Activated CD4-positive, alpha-beta T cell treated with anti-CD3 and anti-CD28 coated beads for 1 hour (primary cell): ENCODE measurements at places on chromosomes 16 and 17.

GRCh38 chr16:75558846-75559401, 2.9 kb upstream of the TMEM231 start:
- DNase-seq = no peak

DNA sequence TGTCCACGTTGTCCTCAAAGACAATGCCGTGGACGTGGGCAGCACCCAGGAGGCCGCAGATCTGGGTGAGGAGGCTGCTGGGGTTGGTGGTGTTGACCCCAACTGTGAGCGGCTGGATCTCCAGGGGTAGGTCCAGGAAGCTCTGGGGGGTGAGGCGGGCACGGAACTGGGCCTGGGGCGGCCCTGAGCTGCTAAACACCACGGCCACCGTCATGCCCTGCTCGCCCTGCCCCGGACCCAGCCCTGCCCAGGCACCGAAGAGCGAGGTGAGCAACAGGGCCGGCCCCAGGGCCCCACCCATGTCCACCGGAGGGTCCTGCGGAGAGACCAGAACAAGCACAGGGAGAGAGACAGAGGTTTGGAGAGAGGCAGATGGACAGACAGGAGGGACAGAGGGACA, 4.9 kb downstream of the GRIN2C start:
- DNase-seq = no peak

GRCh38 chr17:15236281-15237105, 28.6 kb downstream of the PMP22 start:
- DNase-seq = no peak

DNA sequence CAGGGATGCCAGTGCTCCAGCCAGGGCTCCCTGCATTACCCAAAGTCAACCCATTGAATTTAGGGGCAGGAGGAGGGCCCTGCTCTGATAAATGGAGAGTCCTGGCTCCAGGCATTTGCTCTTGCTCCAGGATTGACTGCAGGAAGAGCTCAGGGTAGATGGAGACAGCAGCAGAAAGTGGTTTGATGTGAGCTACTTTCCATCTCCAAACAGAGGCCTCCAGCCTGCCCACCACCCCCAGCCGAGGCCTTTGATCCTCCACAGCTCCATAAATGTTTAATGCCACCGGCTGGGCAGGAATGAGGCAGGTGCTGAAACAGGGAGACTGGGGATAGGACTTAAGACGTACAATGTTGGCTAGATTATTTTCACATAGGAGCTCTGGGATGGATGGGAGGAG, 4.3 kb upstream of the SEZ6 start:
- no peak for DNase-seq

DNA sequence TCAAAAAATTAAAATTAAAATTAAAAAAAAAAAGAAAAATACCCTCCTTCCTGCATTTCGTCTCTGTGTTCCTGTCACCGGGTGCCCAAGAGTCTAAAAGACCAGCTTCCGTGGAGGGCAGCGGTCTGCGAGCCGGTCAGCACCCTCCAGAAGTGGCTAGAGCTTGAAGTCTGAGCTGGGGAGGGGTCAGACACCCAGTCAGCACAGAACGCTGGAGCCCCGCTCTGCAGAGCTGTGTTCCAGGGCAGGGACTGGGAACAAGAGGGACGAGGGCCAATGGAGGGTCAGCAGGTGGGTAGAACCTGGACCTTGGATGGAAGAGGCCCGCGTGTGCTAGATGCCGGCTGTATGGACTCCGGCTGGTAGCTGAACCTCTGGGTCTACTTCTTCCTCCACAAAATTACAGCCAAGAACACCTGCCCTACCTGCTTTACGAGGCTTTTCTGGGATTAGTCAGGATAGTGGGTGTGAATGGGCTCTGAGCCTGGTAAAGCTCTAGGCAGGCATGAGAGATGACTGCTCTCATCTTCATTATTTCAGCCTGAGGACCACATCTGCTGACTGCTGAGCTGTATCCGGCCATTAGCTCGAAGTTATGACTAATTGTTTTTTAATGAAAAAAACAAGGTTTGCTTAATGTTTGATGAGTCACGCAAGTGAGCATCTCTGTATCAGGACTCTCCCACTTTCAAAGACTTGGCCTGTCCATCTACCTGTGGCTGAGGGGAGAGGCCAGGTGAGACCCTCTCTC, 5.9 kb downstream of the TRPV1 start:
- no peak for DNase-seq

- DNase-seq = no peak
These were observed 39.5 kb downstream of the CMIP start for GRCh38 chr16:81483970-81484595.
